Stimulated activated naive CD4-positive, alpha-beta T cell treated with Interleukin-2 at 50 U/mL for 16 hours (primary cell): ENCODE measurements at places on chromosomes 5 and 9.
A peak's percentile ranks its signal among the peaks of the same experiment; 100 is the strongest.

DNA sequence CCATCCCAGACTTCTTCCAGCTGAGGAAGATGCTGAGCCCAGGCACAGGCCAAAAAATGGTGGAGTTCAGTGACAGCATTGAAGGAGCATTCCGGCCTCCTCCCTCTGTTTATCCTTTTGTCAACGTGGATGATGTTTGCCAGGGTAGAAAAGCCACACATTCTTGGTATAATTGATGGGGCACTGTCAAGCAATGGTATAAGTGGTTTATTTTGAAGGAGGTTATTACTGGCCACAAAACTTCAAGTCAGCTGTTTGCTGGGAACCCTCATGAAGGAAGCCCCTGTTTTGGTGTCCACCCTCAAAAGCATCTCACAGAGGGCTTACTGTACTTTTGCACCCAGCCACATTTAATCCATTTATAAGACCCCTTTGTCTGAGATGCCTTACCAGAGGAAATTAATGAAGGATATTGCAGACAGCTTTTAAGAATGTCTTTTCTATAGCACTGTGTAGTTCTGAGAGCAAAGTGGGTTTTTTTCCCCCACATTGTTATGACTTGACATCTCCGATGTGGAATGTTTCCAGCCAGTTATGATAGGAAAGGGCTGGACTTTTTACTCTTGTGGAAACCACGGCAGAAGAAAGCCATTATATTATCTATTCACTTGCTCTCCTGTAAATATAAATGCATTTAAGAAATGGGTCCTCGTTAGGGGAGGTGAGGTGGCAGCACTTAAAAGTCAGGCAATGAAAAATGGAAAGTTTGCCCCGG, 95.5 kb upstream of the SPATA31D4 start:
- DNase-seq, result no peak

- DNase-seq, result peak; percentile 37
Measured at GRCh38 chr5:42912184-42912798, 100.6 kb upstream of the SELENOP start.

DNA sequence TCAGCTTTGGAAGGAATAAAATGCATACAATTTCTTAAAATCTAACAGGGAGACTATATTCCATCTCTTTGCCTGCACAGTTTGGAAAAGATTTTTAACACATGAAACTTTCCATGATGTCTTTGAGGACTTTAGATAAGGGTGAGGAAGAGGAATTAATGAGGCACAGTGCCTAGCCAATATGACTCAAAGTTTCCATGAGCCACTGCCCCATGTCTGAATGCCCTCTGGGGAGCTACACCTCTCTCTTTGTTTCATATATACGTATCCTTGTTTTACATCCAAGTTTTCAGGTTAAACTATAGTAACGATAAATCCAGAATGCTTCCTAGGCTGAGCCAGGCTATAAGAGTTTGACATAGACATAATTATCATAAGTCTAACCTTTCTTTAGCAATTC, 349.3 kb upstream of the TLE4 start:
- no peak for DNase-seq

DNA sequence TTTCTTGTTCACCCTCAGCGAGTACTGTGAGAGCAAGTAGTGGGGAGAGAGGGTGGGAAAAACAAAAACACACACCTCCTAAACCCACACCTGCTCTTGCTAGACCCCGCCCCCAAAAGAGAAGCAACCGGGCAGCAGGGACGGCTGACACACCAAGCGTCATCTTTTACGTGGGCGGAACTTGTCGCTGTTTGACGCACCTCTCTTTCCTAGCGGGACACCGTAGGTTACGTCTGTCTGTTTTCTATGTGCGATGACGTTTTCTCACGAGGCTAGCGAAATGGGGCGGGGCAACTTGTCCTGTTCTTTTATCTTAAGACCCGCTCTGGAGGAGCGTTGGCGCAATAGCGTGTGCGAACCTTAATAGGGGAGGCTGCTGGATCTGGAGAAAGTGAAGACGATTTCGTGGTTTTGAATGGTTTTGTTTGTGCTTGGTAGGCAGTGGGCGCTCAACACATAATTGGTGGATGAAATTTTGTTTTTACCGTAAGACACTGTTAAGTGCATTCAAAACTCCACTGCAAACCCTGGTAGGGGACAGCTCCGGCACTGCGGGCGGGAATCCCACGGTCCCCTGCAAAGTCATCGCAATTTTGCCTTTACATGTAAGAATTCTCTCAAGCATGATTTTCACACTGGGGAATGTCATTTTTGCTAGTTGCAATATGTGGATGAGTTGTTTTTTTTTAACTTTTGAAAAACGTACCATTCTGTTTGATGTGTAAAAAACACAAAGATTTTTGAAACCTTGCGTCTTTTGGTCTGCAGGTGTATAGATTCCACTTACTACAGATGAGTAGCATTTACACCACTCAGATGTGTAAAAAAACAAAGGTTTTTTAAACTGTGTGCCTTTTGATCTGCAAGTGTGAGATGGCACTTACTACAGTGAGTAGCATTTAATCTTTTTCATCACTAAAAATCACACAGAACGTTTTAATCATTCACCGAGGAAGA, 631 bp upstream of the C9orf72 start:
- peak; percentile 97 for DNase-seq

DNA sequence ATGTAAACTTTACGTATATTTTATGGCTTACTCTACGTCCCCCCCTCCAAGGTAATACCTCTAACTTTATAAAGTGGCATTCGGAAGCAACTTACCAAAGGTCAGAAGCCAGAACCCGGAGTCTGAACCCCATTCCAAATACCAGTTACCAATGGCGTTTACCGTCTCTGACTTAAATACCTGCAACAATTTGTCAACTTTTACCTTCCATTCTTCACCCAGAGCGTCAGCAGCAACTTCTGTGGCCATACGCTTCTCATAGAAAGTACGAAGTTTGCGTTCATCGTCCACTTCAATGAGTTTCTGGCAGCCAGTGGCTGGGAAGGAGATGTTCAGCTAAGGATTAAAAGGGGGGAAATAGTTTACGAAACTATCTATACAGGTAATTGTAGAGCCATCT, 753 bp downstream of the RPS6 start:
- DNase-seq, result no peak

- no peak for DNase-seq
Measured at GRCh38 chr5:61010467-61011454, 65.8 kb downstream of the NDUFAF2 start.

DNA sequence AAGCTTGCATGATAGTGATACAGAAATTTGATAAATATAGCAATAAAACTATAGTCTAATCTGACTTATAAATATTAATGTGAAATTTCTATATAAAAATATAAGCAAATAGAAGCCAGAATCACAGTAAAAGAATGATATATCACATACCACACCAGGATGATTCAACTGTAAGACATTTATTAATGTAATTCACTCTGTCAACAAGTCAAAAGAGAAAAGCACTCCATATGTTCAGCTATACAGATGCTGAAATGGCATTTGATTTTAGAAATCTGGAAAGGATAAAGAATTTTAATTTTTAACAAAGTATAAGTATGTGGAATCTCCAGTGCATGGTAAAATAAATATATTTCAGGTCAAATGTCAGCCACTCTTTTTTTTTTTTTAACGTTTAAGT, 372.4 kb downstream of the KCNN2 start:
- DNase-seq, result no peak

- peak; percentile 57 for DNase-seq
Measured at GRCh38 chr5:176542135-176542595, 5.0 kb upstream of the RNF44 start.

GRCh38 chr5:87327998-87328397, 60.3 kb downstream of the RASA1 start:
- no peak for DNase-seq

- DNase-seq, result no peak
Measured at GRCh38 chr5:400282-401145, 42.5 kb upstream of the EXOC3 start.

- peak; percentile 46 for DNase-seq
Measured at GRCh38 chr5:35129921-35130485, 82.3 kb upstream of the AGXT2 start.

GRCh38 chr9:132026932-132027585, 52.6 kb downstream of the MED27 start:
- no peak for DNase-seq

DNA sequence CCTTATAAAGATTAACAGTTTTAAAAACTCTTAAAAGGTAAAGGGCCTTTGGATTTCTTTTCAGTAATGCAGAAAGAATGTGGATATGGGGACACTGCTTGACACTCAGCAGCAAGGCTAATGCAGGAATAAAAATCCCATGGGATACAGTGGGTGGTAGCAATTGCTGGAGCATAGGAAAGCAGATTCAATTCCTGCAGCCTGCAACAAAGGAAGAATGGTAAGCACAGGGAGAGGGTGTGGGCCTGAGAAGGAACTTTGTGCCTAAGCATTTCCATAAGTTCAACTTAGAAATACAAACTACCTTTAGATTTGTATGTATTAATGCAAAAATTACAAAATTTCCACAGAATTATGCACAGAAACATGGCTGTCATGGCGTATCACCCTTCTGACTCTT, 65.8 kb upstream of the CDK5RAP2 start:
- no peak for DNase-seq

- no peak for DNase-seq
Measured at GRCh38 chr9:78821126-78821822, 524.3 kb downstream of the PSAT1 start.

DNA sequence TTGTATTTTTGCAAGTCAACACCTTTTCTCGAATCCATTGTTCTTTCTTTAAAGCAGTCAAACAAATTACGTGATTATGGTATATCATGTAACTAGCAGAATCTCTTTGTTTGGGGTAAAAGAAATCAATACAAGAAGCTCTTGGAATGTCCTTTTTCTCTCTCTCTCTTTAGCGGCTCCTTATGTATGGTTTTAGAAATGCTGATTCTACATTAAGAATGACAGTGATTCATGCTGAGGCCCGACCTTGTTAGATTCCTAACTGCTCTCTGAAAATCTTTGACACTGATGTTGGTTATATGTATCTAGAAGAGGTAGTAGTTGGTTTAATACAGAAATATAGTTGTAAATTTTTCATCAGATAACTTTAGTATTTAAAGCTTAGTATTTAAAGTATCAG, 76.4 kb downstream of the SNX24 start:
- DNase-seq, result no peak

DNA sequence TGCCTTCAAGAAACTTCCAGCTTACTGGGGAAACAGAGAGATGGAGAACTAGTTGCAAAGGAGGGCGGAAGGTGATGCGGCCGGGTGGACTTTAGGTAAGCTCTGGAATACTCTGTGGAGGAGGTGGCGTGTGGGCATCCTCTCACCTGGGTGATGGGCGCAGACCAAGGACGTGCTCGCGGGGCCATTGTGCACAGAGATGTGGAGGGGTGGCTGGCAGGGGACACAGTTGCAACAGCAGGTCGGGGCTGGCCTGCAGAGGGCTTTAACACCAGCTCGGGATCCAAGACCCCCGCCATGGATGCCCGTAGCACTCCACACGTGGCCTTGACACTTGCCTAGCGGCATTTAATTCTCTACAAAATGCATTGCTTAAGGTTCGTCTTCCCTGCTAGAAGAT, 26.6 kb downstream of the IER5L start:
- DNase-seq, result no peak

DNA sequence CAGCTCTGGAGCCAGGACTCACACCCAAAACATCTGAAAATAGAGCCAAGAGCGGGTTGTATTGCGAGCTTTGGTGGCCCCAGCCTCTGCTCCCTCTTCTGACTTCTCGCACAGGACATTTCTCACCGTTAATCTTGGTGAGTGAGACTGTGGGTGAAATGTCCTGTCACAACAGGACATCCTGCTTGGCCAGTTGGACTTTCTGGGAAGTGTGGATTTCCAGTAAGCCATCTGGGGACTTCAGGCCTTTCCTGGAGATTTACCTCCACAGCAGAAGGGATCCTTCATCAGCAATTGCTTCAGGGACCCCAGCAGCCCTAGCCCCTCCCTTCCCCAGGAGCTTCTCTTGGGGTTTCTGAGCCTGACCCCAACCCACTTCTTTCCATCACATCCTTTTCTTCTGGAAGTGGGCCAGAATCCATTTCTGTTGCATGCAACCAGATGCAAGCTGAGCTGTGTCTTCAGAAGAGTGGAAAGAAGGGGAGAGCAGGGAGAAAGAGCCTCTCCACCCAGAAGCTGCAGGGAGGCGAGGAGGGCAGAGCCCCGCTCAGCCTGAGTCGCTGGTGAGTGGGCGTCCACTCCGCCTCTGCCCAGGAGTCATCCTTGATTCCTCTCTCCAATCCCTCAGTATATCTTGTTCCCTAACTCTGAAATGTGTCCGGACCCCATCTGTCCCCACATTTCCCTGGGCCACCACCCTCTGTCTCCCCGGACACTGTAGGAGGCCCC, 50.3 kb upstream of the GADD45G start:
- DNase-seq, result no peak

- DNase-seq, result no peak
Measured at GRCh38 chr9:22044583-22044982, 35.5 kb upstream of the CDKN2B start.

GRCh38 chr9:85185486-85186217, 516.1 kb downstream of the NTRK2 start:
- DNase-seq, result no peak

DNA sequence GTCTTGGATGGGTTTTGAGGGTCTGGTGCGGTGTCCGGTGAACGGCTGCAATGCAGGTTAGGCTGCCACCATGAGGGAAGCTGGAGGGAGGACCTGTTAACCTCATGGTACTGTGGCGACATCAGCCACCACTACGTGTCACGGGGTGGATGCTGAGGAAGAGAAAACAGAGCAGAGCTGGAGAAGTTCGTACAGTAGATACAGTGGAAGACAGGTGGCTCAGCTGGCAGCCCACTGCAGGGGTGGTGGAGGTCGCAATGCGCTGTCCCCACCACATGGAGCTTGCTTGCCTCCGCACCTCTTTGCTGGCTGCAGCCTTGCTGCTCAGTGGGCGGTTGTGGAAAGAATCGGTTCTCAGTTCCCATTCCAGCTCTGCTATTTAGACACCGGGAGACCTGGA, 2.8 kb downstream of the DCANP1 start:
- DNase-seq, result no peak
